Erythroblast (primary cell): ENCODE measurements at places on chromosomes 13 and 19.

DNA sequence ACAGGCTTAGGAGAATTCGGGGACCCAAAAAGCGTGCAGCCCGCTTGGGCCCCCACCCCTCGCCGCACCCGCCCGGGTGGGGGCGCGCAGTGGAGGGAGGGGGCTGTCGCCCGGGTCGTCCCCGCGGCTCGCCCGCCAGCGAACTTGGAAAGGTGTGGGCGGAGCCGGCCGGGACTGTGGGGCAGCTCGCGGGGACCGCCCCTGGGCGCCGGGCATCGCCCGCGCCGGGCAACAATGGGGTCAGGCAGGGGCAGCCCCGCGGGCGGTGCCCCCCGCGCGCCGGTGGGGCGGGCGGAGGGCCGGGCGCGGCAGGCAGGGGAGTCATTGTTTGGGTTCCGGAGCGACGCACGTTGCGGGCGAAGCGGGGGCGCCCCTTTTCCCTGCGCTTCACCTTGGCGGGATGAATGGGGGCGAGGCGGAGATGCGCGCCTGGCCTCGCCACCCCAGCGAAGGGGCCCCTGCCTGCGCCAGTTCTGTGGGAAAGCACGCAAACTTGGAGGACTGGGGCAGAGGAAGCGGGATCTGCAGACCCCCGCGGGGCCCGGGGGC lies 647 bp upstream of the KLF12 start:
- no peak for DNase-seq

DNA sequence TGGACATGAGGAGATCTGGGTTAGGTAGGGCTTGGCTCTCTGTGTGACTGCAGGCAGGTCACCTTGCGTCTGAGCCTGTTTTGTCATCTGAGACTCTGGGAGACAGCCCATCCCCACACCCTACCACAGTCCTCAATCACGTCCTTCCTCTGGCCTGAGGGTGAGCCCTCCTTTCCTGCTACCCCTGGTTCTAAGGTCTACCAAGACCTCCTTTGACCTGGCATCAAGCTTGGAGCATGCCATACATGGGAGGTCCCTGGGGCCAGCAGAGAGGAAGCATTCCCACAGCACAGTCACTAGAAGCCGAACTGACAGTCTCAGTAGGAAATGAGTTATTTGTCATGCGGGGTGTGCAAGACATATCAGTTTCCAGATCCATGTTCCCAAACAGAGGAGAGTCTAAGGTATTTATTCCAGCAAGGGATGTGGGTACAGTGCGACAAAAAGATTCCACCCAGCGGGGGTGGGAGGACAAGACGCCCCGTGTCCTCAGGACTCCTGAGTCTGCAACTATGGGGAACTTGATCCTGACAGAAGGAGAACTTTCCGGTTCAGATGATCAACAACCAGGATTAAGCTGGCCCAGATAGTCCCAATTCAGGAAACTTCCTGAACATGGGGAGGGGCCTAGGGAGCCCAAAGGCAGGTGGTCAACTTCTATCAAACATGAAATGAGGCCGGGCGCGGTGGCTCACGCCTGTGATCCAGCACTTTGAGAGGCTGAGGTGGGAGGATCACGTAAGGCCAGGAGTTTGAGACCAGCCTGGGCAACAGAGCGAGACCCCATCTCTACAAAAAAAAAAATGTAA lies 9.5 kb downstream of the ARRDC2 start:
- DNase-seq = no peak

DNA sequence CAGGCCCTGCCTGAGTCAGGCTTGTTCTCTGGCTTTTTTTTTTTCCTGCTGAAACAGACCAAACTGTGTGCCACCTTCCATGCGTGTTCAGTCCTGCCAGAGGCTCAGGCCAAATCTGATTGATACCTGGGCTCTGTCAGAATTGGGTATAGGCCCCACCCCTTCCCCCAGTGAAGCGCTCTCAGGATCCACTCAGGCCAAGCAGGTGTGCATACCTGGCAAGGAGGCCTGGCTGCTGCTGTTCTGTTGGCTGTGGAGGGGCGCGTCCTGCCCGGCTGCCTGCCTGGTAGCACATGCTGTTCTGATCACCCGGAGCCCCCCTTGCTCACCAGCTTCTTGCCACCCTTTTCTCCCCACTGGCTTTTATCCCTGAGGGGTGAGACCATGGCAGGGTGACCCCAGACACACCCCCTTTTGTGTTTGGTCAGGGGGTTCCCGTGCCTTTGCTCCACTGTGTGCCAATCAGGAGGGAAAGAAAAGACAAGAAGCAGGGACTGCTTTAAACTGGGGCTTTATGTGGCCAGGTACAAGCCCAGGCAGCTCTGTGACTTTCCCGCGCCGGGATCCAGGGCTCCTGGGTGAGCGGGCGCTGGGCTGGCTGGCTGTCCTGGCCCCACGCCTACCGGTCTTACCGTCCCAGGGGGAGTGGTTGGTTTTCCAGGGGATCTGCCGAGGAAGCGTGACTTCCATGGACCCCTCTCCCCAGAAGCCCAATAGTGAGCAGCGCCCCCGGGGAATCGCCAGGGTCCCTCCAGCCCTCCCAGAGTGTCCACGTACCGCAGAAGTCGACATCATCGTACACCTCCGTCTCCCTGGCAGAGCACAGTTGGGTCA lies 12.7 kb downstream of the PRAM1 start:
- no peak for DNase-seq

- no peak for DNase-seq
These were observed 30.3 kb upstream of the CACTIN start for GRCh38 chr19:3656747-3657394.

- DNase-seq = no peak
These were observed 127.7 kb downstream of the COL4A1 start for GRCh38 chr13:110179116-110179856.

- DNase-seq = no peak
These were observed 114.2 kb downstream of the NUFIP1 start for GRCh38 chr13:44874886-44875630.

DNA sequence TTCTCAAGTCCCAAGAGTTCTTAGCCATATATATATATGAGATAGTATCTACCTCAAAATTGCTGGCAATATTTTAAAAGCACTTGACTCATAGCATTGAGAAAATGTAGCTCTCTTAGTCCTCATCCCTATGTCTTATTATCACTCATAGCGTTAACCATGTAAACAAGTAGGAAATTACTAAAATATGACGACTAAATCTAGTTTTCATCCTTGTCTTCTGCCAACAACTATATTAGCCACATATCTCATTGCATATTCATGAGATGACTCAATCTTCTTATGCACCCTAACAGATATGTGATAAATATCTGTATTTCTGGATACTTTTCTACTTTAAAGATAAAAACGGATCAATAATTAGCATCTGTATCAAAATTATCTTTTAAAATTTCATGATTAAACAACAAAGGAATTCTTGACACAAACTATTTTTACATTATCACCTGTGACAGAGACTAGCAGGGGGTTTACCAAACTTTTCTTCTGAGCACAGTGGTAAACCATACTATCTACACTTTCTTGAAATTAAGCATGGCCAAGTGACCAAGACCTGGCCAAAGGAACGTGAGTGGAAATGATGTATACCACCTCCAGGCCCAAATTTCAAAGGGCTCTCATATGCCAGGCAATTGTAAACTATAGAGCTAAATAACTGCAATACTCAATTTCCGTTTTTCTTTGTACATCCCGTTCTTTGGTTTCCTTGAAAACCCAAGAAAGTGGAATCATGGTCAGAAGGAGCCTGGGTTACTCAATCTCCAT lies 45.7 kb downstream of the ZC3H13 start:
- DNase-seq = no peak
